ENCODE measurements at places on chromosomes 1 and 21. TPM values are rescaled to one million over a fixed set of nuclear protein-coding genes. Genes with fewer than 3 reads are reported as not detected.

GRCh38 chr1:179794669-179795068 is 51.6 kb downstream of the FAM163A start:
- no peak for DNase-seq

- DNase-seq: no peak
Measured at GRCh38 chr1:15722411-15722810, 13.6 kb upstream of the SLC25A34 start.

DNA sequence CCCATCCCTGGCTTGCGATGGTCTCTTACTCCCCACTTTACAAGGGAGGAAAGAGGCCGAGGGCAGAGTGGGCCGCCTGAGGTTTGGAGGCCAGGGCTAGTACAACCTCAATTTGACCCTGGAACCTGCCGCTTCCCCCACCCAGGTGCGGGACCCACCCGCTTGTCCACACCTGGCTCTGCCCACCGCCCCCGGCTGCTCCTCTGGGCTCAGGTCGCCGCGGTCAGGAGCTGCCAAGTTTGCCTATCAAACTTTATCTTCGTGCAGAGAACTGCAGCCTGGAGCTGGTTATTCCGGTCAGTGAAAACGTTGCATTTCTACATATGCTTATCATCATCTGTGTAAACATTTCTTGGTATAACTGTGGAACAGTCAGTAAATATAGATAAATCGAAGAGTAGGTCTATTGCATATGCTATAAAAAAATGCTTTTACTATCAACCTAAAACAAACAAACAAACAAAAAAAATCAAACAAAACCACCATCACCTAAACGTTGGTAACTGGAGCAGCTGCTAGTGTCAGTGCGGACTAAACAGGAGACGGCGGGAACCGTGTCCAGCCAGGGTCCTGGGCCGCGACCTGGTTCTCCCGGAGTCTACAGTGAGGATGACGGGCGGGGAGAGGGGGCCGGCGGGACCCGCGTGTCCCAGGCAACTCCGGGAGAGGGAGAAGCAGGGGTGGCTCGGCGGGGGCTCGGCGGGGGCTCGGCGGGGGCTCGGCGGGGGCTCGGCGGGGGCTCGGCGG is 906 bp upstream of the ADARB1 start:
- DNase-seq: no peak

GRCh38 chr1:83545066-83545862 is 453.7 kb downstream of the TTLL7 start:
- no peak for DNase-seq

DNA sequence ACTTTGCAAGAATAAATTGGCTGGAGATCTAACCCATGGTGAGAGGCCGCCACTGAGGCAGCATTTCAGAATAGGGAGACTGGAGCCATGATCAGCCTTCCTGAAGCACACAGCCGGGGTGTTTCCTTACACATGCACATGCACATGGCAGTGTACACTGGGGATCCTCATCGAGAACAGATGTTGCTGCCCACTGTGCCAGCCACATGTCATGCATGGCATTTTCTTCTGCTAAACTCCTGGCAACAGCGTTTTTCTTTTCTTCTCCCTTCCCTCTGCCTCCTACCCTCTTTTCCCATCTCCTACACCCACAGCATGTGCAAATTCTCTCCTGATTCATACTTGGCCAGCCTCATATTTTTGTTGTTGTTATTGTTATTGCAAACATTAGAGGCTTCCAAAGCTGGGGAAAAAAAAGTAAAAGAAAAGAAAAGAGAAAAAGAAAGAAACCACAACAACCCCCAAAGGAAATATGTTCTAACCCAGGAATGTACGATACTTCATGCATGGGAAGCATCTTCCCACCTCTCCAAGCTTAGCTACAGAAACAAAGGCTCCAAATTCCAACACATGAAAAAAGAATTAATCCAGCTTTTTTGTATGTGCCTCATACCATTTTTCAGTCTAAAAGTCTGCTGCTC is 344.0 kb downstream of the ASTN1 start:
- DNase-seq: no peak

DNA sequence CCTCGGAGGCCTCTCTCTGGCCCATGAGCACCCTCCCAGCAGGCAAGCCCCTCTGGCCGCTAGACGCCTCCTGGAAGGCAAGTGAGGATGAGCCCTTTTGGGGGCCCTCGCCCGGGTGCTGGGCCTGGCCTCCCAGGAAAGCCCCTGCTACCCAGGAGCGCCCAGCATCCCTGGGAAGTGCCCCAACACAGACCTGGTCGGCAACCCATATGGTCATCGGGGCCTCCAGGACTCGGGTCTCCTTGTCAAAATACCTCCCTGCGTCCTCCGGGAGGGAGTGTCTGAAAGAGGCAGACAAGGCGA is 21.0 kb upstream of the TMEM52 start:
- DNase-seq: no peak

GRCh38 chr1:116377541-116378529 is 4.8 kb downstream of the ATP1A1 start:
- DNase-seq: no peak

DNA sequence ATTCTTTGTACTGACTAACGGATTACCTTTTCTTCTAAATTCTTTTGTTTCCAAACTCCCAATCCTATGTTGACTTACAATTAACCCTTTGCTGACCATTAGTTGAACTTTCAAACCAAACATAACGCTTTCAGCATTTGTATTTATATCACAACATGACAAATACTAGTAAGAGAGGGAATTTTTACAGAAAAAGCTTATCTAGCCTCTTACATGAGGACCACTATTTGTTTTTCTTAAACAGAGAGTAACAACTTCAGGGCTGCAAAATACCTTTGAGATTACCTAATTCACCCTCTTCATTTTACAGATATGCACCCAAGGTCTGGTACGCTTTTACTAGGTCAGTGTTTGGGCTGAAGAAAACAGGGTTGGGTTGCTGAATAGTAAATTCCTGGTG is 45.0 kb upstream of the CXADR start:
- no peak for DNase-seq

DNA sequence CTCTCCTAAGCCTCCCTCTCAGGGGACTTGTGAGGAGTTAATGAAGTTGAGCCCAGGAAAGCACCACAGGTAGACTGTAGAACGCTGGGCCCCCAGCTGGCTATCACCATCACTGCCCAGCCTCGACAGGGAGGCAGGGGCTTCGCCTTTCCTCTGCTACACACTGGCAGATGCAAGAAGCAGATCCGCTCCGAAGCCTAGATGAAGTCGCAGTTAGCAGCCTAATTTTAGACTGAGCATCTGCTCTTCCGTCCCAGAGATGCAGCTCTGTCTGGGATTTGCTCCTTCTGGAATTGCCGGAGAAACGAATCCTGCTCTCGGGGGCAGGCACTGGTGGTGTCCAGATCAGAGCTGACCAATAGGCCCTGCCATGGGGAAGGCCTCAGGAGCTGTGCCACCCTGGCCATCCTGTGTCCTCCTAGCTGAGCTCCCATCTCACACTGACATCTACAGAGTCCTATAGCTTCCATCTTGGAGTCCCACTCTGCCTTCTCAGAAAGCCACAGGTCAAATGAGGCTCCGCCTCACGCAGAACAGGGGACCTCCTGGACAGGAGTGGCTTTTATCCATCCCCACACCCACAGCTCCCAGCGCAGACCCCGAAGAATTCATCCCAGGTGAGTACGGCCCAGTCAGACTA is 186.8 kb upstream of the EDN2 start:
- no peak for DNase-seq

GRCh38 chr1:112807117-112807516 is 92.0 kb upstream of the PPM1J start:
- DNase-seq: no peak

DNA sequence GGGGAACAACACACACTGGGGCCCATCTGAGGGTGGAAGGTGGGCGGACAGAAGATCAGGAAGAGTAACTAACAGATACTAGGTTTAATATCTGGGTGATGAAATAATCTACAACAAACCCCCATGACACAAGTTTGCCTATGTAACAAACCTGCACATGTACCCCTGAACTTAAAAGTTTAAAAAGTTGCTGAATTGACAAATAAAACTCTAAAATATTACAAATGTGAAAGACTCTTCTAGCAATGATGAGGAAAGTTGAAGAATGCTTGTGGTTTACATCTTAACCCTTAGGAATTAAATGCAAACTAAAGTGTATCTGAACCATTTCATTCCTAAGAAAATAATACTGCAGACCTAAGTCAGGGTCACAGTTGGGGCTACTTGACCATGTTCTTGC is 525.6 kb upstream of the CAMK1G start:
- DNase-seq: no peak

RGSL1 gene
- not detected for total RNA-seq

GBP4 gene
- total RNA-seq: 5.8 TPM

Measured in thoracic aorta (tissue), 2 donors.